Uterus (tissue), 4 donors: ENCODE measurements at places on chromosomes 11 and 22. TPM values are rescaled to one million over a fixed set of nuclear protein-coding genes. Genes with fewer than 3 reads are reported as not detected.

DNA sequence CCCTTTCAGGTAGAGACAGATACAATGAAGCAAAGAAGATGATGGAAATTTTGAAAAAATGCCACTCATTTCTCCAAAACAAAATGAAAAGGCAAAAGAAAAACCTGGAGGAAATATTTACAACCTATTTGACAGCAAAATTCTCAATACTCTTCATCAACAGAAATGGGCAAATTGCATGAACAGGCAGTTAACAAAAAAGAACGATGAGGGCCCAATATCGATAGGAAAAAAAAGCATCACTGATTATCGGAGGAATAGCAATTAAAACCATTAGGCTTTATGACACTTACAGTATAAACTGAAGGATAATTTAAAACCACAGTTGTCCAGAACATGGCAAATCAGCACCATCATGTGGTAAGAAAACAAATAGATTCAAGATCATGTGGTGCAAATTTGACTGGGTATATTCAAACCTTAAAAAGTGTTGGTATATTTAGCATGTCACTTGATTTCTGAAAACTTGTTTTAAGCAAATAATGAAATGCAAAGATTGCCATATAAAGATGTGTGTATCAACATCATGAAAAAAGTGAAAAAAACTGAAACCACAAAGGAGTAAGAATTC, 222.9 kb downstream of the BRD1 start:
- no peak for DNase-seq

GRCh38 chr11:73559743-73560142, 38.2 kb downstream of the FAM168A start:
- DNase-seq: no peak

Gene PTPRCAP
- total RNA-seq: 1.3 TPM

DNA sequence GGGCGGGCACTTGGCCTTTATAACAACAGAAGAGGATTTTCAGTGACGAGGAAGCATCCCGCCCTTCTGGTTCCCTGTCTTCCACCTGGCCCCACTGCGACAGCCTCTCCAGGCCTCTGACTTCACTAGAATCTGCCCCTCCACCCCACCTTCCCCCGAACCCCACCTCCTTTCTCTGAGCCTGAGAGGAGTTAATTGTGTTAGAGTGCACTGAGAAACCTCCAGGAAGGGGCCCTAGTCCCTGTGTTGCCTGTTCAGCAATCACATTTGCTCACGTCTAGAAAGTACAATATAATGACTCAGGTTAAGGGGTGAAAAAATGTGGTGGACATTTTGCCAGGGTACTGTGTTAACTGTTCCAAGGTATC, 38.8 kb downstream of the PTPRJ start:
- DNase-seq: no peak

DNA sequence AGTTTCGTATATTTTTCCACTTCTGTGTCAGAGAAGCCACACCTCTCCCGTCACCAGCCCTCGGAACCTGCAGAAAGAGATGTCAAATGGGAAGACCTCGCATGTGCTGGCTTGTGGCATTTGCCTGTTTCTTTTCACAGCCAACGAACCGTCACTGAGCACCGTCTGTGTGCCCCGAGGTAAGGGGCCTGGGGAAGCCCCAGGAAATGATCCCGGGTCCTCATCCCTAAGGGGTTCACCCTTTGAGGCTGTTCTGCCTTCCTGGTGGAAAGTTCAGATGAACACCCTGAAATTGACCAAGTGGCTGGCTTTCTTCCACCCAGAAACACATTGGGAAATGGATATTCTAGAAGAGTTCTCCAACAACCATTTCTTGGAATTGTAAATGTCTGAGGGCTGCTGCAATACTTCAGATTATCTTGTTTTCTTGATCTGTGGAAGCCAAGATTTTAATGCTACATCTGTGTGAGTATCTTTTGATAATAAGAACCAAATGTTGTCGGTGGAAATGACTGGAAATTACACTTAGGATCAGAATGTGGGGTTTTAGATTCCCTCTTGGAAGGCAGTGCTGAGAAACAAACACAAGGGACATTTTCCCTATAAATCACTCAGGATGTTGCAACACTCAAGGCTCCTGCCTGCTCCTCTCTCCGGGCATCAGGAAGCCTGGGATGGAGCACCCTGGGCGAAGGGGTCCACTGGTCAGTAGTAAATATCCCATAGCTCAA, 37.6 kb downstream of the RIBC2 start:
- DNase-seq: peak; percentile 78
